ENCODE measurements at places on chromosomes 7 and 10. TPM values are rescaled to one million over a fixed set of nuclear protein-coding genes. Genes with fewer than 3 reads are reported as not detected.

DPP6 gene
- not detected for total RNA-seq

DNA sequence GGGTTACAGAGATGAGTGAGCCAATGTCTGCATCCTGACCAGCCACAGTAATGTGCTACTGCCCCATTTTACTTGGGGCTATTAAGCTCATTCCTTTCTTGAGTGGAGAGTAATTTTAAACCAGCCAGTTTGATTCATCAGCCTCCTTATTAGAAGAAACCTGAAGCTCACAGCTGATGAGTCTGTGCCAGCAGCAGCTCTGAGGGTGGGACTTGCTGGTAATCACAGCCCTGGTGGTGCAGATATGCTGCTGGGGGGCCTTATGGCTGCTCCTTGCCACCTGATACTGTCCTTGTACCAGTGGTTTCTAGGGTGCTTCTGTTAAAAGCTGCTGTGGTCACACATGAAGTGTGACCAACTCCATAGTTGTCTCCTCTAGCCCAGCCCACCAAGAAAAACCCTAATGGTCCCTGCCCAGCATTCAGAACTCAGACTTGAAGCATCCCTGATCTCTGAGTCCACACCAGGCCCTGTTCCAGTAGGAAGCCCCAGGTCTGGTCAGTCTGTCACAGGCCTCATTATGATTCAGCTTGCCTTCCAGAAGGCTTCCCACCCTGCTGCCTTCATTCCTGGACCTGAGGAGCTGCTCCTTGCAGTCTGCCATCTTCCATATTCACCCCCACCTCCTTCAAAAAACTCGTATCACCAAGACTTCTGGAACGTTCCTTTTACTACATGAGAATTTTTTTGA lies 28.9 kb upstream of the RBM20 start:
- DNase-seq, result peak; percentile 69

DNA sequence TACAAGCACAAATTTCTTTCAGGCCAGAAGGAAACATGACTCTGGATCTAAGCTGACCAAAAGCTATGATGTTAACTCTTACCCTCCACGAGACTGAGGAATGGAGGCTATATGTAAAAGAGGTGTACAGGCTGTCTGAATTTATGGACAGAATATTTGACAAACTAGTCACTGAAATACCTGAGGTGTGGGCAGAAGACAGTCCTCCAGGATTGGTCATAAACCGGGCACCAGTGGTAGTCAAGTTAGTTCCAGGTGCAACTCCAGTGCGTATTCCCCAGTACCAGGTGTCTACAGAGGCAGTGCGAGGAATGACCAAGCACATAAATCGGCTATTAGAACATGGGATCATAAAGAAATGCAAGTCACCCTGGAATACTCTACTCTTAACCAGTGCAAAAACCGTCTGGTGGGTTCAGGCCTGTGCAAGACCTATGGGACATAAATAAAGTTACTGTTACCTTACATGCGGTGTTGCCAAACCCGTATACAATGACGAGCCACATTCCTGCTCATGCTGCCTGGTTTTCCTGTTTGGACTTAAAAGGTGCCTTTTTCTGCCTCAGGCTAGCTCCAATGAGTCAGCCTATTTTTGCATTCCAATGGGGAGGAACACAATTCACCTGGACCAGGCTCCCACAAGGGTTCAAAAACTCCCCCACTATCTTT lies 6.7 kb upstream of the CYREN start:
- DNase-seq, result no peak

CLEC5A gene
- total RNA-seq, result not detected

- DNase-seq, result no peak
Observed at GRCh38 chr10:115073796-115074195, 19.4 kb upstream of the ATRNL1 start.

- no peak for DNase-seq
Observed at GRCh38 chr7:146424084-146424483, 307.5 kb downstream of the CNTNAP2 start.

CALHM1 gene
- total RNA-seq, result 0.13 TPM

C10orf62 gene
- 0.75 TPM for total RNA-seq

GRCh38 chr7:70694434-70694970 lies 437.4 kb upstream of the GALNT17 start:
- peak; percentile 64 for DNase-seq

ADARB2 gene
- 0.10 TPM for total RNA-seq

DNA sequence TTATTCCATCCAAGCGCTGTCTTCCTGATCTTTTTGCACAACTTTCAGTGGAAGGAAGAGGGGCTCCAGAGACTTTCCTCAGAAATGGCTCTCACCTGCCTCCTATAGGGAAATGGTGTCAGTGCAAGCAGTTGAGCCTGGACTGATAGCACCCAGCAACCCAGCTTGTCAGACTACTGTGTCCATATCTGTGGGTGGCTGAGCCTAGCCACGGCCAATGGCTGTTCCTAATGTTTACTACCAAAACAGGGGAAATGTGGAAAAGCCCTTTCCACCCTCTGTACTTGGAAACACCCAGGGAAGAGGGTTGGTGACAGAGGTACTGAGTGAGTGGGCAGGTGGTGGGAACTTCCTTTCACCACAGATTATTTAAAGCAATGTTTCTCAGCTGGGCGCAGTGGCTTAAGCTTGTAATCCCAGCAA lies 4.3 kb upstream of the YKT6 start:
- peak; percentile 60 for DNase-seq

GRCh38 chr10:10551596-10552301 lies 465.9 kb upstream of the CELF2 start:
- no peak for DNase-seq

DNA sequence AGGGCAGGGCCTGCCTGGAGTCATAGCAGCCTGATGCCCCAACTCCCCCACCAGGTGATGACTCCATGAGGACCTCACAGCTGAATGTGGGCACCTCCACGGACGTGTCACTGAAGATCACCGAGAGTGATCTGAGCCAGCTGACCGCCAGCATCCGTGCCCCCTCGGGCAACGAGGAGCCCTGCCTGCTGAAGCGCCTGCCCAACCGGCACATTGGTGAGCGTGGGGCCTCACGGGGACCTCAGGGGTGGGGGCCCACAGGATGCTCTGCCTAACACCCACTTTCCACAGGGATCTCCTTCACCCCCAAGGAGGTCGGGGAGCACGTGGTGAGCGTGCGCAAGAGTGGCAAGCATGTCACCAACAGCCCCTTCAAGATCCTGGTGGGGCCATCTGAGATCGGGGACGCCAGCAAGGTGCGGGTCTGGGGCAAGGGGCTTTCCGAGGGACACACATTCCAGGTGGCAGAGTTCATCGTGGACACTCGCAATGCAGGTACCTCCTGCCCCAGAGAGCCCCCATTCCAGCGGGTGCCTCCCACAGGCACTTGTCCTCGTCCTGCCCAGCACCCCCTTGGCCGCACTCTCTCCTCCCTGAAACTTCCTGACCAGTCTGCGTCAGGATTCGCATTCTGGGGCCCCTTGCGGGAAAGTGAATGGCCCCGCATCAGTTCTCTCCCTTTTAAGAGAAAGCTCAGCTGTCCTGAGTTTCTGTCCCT lies 10.0 kb upstream of the ATP6V1F start:
- DNase-seq, result no peak

GRCh38 chr10:37582237-37582636 lies 275.2 kb downstream of the ZNF248 start:
- DNase-seq, result no peak

GRCh38 chr7:7970531-7971307 lies 2.1 kb downstream of the GLCCI1 start:
- DNase-seq, result peak; percentile 44

GRCh38 chr10:49081547-49082275 lies 33.6 kb downstream of the VSTM4 start:
- DNase-seq, result no peak

DNA sequence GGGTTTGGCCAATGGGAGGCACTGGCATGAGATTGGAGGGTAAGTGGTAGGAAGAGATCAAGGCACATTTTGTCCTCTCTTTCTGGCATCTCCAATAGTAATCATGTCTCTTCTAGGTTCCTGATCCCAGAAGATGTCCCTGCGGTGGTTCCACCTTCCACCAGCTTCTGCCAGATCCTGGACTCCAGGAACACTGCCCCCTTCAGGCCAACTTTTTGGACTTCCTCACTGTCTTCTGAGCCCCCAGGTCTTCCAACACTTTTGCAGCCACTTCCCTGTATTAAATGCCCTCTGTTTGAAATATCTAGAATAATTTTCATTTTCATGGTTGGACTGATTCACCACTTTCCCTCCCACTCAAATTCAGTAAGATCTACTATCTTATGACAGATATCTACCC lies 60.9 kb downstream of the BAMBI start:
- peak; percentile 9 for DNase-seq

DNA sequence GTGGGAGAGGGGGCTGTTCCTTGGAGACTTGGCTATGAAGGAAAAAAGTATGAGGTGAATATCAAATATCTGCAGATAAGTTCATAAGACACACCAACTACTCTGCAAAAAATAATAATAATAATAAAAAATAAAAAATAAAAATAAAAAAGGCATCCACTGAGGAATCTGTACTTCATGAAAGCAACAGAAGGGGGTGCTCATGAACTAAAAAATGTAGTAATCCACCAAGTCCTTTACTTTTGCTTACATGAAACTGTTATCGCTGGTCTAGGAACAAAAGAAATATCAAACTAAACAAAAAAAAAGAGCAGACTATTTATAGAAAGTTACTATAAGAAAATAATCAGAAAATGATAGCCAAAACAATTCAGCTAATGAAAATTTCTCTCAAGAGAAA lies 579.0 kb downstream of the PHTF2 start:
- no peak for DNase-seq

- no peak for DNase-seq
Observed at GRCh38 chr10:117346574-117346973, 28.7 kb downstream of the PDZD8 start.

GRCh38 chr10:42998481-42999384 lies 78.1 kb upstream of the RET start:
- no peak for DNase-seq

NOBOX gene
- total RNA-seq, result not detected

EPDR1 gene
- total RNA-seq, result 20.2 TPM

DNA sequence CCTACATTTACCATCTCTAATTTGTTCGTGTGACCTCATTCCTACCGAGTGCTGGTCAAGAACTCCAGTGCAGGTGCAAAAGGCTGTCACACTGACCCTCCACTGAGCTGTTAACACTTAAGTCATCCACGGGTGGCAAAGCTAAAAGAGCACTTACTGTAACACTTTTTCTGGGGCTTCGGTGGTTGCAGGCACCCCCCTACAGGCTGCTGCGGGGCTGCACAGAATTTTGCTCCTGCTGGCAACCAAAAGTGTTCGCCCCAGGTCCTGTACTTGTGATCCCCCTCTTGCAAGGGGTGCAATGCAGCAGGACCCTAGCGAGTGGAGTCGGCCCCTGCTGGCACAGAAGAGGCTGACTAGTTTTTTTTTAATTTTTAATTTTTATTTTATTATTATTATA lies 298.9 kb upstream of the CNTNAP2 start:
- DNase-seq, result no peak

- DNase-seq, result no peak
Observed at GRCh38 chr10:42111076-42111475, 527.3 kb downstream of the ZNF33B start.

DNA sequence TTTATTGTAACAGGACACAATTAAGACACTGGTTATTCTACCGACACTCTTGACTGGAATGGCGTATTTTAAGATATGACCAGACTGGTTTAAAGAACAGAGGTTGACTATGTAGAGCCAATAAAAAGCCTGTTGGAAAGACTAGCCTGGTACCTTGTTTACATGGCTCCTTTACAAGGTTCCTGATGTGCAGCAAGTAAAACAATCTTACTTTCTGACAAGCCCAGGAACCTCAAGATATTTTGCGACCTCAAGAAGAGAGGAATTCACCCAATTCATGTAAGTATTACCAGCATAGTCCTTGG lies 14.1 kb downstream of the LARP4B start:
- DNase-seq, result no peak

DNA sequence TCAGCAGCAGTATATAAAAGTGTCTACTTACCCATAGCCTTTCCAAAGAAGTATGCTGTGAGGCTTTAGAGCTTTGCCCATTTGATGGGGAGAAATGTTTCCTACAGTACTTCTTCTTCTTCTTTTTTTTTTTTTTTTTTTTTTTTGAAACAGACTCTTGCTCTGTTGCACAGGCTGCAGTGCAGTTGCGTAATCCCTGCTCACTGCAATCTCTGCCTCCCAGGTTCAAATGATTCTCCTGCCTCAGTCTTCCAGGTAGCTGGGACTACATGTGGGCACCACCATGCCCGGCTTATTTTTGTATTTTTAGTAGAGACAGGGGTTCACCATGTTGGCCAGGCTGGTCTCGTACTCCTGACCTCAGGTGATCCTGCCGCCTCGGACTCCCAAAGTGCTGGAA lies 101.7 kb upstream of the TMEM26 start:
- DNase-seq, result no peak

DNA sequence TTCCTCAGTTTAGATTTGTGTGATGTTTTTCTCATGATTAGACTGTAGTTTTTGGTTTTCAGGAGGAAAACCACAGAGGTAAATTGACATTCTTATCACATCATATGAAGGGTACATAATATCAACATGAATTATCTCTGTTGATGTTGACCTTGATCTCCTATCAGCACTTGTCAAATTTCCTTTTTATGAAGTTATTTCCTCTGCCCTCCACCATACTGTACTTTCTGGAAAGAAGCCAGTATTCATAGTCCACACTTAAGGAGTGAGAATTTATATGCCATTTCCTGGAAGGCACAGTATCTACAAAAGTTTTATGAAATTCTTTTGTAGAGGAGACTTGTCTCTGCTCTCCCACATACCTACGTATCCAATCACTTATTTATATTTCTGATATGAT lies 807.2 kb upstream of the MBL2 start:
- no peak for DNase-seq

- no peak for DNase-seq
Observed at GRCh38 chr10:46029461-46030030, 877 bp downstream of the NCOA4 start.

DNA sequence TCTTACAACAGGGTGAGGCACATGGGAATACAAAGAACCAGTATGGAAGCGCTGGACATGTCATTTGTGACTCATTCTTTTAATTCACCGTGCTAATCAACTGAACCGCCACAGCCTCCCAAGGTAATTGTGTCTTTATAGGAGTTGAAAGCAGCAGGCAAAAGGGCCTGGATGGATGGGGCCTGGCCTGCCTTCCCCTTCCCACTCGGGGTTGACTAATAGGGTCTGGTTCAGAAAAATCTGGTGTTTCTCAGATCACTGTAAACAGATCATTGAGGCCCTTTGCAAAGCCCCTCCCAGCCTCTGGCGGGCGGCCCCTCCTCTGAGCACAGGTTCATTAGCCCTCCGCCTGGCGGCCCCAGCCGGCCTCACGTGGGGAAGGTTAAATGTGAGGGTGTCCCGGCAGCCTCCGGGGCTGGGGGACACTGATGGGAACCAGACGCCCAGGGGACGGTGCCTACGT lies 100.8 kb downstream of the EBF3 start:
- peak; percentile 77 for DNase-seq

GRCh38 chr10:88471899-88472298 lies 111.2 kb downstream of the RNLS start:
- no peak for DNase-seq
